Activated CD4-positive, alpha-beta T cell treated with anti-CD3 and anti-CD28 coated beads for 36 hours (primary cell): ENCODE measurements at places on chromosomes 11 and 22.

DNA sequence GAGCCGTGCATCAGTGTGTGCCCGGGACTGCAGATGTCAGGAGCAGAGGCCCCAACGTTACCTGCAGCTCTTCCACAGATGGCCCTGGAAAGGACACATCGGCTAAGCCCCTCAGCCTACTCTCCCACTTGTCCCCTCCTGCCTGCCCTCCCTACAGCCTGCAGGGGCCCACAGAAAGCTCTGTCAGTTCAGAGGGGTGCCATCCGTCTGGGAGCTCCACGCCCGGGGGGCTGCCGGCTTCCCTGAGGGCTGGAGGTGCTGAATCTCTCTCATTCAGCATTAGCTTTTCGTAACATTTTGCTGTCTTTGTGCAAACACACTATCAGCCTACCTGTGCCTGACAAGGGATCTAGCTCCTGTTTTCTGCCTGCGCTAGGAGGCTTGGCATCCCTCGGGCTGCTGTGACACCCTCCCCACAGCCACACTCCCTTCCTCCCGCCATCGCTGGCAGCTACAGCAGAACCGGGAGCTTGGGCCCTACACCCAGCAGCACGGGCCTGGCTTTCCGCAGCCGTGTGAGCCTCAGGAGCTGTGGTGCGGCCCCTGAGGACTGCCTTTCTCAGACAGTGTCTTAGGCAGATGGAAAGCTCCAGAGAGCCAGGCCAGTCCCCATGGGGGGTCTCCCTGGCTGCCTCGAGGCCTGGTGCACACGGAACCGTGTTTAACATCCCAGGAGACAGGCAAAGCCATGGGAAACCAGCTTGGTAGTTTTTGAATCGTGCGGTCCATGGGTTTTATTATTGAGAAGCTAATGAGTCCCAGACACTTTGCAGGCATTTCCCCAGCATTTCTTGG lies 198.3 kb upstream of the B3GAT1 start:
- DNase-seq, result no peak

DNA sequence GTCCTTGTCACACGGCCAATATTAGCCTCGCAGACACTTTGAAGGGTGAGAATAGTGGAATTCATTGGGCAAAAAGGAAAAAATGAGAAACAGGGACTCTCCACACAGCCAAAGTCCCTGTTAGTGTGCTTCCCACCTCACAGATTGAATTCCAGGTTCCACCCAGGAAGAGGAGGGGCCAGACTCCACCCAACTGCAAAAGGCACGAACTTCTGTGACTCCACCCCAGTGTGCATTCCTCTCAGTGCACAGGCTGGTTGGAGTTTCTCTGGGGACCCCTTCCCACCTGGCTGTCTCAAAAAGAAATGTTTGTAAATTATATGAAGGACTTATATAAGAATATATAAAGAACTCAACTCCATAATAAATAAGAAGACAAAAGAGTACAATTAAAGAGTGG lies 12.1 kb upstream of the BTBD10 start:
- DNase-seq, result no peak

GRCh38 chr11:61082931-61083531 lies 19.3 kb upstream of the CD5 start:
- DNase-seq, result peak; percentile 81

DNA sequence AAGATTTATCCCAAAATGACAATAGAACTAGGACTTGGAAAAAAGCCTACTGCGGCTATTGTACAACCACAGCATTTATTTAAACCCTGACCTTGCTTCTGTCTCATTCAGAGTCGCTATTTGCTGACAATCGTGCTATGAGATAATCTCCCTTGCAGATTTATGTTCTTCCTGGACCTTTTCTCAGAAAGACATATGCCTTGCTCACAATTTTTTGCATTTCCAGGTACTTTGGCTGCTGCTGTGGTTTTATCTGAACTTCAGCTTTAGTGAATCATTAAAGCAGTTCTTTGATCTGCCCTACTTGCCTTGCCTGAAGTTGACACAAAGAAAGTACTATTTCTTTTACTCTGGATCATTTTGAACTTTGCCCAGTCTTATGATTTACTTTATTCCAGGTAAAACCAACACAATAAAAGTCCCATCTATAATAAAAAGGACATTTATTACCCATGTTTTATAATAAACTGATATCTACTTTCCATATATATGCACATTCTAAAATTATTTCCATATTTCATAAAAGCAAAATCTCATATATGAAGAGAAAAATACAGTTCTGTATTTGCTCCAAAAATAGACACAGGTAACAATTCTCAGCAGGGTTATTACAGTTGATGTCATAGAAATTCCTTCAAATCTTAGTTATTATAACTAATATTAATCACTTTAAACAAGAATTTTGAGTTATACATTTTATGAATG lies 63.4 kb upstream of the CARD18 start:
- DNase-seq, result peak; percentile 6

- no peak for DNase-seq
These were observed 7.3 kb downstream of the SERGEF start for GRCh38 chr11:18005376-18006129.

DNA sequence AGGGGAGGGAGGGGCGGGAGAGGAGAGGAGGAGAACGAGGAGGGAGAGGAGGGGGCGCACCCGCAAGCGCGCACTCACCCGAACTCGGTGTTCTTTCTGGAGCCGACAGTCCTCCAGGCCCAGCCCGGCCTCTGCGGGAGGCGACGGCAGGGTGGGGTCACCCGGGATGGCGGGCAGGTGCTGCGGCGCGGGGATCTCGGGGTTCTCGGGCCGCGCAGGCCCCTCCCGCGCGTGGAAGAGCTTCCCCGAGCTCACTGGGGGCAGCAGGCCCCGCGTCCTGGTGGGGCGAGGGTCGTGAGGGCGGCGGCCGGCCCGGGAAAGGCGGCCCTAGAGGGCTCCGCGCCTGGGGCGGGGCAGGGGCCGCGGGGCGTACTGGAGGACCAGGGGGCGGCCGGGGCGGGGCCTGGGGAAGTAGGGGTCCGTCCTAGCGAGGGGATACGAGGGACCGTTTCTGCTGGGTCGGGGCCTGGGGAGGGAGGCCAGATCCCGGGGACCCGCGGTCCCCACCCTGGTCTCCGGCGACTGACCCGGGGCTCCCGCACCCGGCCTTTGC lies 5.2 kb downstream of the LMNTD2 start:
- DNase-seq, result no peak

- DNase-seq, result peak; percentile 25
These were observed 3.1 kb upstream of the COMMD9 start for GRCh38 chr11:36292311-36292722.

- no peak for DNase-seq
These were observed 102.4 kb downstream of the LRRC32 start for GRCh38 chr11:76568139-76568538.

DNA sequence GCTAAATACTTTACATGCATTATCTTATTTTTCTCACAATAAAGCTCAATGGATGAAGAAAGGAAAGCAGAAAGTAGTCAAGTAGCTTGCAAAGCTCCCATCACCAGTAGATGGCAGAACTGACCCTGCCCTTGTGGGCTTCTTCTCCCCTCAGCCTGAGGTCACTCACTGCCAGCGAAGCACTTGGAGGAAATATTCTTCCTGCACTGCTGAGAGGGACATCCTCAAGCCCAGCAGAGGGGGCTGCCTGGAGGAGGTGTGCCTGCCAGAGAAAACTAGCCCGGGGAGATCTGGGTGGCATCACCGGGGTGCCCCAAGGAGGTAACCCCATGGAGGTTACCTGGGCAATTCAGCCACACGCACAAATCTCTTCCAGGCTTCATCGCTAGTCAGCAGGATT lies 6.6 kb downstream of the APOL4 start:
- DNase-seq, result peak; percentile 65

DNA sequence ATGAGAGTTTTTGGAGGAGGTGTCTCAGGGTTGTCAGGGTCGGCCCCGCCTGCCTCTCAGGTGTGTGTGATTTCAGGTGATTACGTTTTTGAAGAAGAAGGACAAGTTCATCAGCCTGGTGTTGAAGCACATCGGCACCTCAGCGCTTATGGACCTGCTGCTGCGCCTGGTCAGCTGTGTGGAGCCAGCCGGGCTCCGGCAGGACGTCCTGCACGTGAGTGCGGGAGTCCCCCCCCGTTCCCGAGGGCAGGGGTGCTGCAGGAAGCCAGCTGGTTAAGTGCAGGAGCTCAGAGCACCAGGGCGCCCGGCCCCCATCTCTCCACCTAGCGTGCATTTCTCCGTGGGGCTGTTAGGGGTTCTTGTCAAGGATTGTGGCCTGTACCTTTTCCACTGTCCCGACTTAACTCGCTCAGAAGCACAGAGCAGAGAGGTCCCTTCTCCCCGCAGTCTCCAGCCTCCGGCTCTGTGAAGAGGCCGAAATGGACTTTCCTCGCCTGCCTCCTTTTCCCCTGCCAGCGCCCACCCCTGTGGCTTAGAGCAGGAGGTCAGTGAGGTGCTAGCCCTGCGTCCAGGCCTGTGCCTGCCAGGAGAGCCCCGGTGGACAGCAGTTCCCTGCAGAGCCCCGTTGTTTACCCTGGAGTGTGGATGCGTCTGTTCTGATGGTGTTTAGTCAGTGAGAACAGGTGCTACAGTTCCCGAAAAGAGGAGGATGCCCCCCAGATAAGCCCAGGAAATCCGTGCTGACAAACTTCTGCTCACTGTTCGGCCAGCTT lies 60.2 kb downstream of the SBF1 start:
- no peak for DNase-seq

DNA sequence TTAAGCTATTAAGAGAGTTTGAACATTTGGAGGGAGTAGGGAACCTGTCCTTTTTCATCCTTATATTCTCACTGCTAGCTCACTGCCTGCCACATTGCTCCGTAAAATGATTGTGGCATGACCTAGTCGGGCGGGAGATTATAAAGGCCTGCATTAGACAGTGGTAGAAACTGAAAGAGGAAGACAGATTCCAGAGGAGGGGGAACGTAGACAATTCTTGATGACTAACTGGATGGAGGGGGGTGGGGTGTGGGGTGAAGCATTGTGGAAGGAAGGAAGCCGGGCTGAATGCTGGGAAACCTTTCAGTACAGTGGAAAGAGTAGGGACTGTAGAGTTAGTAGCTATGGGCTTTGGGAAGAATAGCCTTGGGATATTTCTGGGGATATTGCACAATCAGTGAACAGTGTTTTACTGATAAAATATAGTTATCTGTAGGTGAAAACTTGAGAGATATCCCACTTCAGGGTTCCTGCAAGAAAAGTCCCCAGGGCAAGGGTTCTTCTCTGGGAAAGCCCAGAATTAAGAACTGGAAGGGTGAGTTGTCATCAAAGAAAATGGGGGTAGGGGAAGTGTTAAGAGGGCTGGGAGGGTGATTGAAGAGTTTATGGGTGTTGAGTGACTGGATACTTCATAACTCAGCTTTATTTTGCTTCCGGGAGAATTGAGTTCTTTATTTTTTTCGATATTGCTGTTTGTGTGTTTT lies 2.1 kb downstream of the MED15 start:
- DNase-seq, result peak; percentile 76

- DNase-seq, result no peak
These were observed 50.2 kb downstream of the BCR start for GRCh38 chr22:23230348-23231068.

DNA sequence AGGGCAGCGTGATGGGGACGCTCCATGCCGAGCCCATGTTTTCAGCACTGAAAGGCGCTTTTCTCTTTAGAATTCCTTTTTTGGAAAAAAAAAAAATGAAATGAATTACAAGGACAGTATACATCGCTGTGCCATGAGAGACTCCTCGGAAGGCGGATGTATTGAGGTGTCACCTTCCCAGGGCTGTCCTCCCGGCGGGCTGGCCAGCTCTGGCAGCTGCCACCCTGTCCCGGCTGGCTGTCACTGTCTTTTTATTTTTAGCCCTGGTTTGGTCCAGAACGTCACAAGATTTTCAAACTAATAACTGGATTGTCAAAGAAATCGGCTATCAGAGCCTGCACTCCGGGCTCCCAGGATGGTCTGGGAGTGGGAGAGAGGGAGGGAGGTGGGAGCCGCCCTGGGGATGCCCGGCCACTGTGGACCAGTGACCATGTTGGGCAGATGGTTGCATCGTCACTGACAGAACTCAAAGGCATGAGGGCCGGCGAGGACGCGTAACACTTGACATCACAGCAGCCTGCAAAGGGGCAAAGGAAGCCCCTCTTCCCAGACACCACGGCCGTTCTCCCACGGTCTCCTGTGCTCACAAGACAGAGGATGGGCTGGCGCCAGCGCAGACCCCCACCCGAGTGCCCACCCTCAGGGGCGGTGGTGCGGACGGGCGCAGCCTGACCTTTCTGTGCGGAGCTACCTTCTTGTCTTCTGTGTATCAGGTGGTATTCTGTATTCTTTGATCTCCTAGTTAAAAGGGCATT lies 392.9 kb downstream of the TBC1D22A start:
- DNase-seq, result no peak

- DNase-seq, result no peak
These were observed 78.3 kb downstream of the RPL27A start for GRCh38 chr11:8760896-8761295.

DNA sequence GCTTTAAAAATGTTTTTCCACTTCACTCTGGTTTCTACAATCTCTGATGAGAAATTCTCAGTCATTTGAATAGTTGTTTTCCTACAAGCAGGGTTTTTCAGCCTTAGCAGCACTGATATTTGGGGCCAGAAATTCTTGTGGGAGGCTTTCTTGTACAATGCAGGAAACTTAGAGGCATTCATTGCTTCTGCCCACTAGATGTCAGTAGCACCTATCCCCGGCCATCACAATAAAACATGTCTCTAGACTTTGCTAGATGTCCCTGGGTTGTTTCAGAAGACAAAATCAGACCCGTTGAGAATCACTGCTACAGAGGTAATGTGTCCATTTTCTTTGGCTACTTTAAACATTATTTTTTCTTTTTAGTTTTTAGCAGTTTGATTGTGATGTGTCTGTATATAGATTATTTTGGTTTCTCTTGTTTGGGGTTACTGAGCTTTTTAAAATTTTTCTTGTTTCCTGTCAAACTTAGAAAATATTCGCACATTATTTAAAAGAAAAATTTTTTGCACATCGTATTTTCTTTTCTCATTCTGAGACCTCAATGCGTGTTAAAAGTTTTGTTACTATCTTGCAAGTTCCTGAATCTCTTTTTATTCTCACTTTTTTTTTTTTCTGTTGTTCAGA lies 60.8 kb upstream of the CCDC179 start:
- peak; percentile 22 for DNase-seq

- DNase-seq, result no peak
These were observed 31.2 kb downstream of the APOL1 start for GRCh38 chr22:36284171-36284571.

DNA sequence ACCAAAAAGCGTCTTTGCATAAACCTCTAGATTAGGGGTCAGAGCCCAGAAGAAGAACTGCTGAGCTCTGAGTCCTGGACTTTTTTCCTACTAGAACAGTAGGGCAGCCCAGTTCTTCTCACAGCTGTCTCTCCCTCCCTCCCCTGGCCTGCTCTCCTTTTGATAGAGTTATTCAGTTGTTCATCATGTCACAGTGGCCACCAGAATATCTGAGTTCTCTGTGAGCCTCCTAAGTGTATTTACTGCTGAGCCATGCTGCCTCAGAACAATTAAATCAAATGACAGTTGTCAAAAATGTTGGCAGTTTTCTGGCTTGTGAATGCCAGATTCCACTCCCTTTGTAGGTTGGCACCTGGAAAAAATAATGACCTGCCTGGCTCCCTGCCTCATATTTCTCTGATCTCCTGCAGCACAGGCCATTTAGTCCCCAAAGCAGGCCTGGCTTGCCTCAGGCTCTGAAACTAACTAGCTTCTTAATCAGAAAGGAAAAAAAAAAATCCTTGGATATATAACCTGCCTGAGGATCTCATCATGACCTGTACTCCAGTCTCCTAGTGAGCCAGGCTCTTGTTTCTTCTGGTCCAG lies 377.4 kb upstream of the LARGE1 start:
- DNase-seq, result no peak

- no peak for DNase-seq
These were observed 21.9 kb downstream of the SUN2 start for GRCh38 chr22:38733724-38734381.
